ENCODE measurements at places on chromosomes 7 and 10.

GRCh38 chr7:12137283-12137682 is 73.8 kb upstream of the TMEM106B start:
- DNase-seq, result no peak

- no peak for DNase-seq
Measured at GRCh38 chr10:47252093-47252780, 47.8 kb upstream of the GDF10 start.

GRCh38 chr10:16384021-16384420 is 52.8 kb upstream of the PTER start:
- DNase-seq, result no peak

- DNase-seq, result no peak
Measured at GRCh38 chr7:1054438-1054837, 10.1 kb downstream of the GPR146 start.

DNA sequence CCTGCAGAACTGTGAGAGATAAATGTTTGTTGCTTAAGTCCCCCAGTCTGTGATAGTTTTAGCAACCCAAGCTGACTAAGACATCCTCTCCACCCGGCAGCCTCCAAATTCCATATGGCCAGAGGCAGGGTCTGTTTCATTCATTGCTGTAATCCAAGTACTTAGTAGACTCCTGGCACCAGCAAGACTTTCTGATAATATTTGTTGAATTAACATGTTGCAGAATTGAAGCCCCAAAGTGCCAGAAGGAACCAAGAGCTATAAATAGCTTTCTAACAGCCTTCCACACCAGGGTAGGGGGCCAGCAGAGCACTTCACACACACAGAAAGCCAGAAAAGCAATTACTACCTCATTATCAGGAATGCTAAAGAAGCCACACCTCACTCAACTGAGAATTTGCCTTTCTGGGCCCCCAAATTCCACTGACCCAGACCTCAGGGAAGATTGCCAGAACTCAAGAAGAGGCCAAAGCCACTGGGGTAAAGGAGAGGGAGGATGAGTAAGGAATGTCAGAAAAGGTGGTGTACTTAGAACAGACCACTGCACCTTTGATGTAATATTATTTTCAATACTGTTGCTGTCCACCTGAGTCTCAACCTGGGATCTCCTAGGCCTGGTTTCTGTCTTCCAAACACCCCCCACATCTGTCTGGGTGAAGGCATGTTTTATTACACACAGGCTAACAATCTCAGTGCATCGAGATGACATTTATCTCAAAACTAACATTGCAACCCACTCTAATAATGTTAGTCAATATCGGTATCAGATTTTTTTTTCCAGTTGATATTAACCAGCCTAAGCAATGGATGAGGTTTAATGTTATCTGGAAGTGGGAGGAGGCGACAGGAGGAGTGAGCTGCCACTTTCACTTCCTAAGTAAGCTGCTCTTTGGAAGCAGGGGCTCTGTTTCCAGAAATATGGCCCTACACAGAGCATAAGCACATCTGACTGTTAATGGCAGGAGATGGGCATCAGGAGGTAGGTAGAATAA is 5.5 kb downstream of the NOD1 start:
- no peak for DNase-seq

- DNase-seq, result no peak
Measured at GRCh38 chr7:145928937-145929336, 187.7 kb upstream of the CNTNAP2 start.

All from CMK (cell line).